Heart right ventricle (tissue), 16 donors: ENCODE measurements at places on chromosomes 2 and 18. TPM values are rescaled to one million over a fixed set of nuclear protein-coding genes. Genes with fewer than 3 reads are reported as not detected.

Gene GKN1
- total RNA-seq = not detected

Gene TEX51
- total RNA-seq = not detected

Gene ZC3H6
- 29.5 TPM for total RNA-seq

Gene FAM237A
- total RNA-seq = 0.31 TPM

Gene SGPP2
- total RNA-seq = 0.75 TPM

Gene CFC1
- total RNA-seq = not detected

Gene DSEL
- 2.3 TPM for total RNA-seq

Gene SP5
- not detected for total RNA-seq

Gene KLHL41
- 134 TPM for total RNA-seq

Gene MYO5B
- 1.7 TPM for total RNA-seq

Gene LIMS2
- total RNA-seq = 164 TPM

Gene CRYBA2
- not detected for total RNA-seq

Gene NYAP2
- total RNA-seq = not detected

Gene ANKRD30B
- total RNA-seq = not detected

Gene ERBB4
- 22.4 TPM for total RNA-seq

Gene MAP3K20
- total RNA-seq = 413 TPM
